Mucosa of descending colon (tissue), 3 donors: ENCODE measurements at places on chromosomes 1 and 21.

DNA sequence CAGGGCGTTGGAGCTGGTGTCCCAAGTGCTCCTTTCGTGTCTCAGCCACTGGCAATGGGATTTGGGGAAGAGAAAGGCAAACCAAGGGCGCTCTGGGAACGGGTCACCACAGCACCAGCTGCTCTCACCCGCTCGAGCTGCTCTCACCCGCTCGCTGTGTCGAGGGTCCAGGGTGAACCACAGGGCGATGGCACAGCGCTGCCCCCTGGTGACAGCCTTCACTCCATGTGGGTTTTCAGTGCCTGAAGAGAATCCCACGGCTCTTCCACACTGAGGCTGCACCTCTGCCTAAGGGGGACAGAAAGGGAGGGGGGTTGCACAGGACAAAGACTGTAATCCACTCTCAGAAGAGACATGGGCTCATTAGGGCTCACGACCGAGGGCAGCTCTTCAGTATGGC, 7.1 kb upstream of the CLDN19 start:
- no peak for DNase-seq

GRCh38 chr21:45508607-45509565, 33.4 kb downstream of the SLC19A1 start:
- DNase-seq: peak; percentile 43

GRCh38 chr1:117015724-117016123, 14.2 kb downstream of the CD101 start:
- DNase-seq: no peak

DNA sequence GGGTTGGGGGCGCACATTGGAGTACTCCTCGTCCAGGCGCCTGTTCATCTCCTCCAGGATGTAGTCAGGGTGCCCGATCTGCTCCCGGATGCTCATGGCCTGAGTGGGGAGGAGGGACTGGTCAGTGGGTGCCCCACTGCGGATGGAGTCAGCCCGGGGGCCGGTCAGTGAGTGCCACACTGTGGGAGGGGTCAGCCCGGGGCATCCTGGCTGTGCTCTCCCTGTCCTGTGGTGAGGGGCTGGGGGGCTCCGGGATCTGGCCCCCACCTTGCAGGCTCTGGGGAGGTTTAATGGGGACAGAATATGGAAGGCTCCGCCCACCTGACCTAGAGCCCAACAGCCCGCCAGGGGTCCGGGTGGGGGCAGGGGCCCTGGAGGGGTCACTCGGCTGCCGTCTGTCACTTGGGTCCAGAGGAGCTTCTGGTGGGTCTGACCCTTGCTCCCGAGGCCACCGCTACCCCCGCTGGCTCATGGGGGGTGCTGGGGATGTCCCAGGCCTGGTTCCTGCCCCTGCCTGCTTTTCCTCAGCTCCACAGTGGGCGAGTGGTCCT, 8.8 kb downstream of the PRXL2B start:
- DNase-seq: peak; percentile 50
